Astrocyte (in vitro differentiated cells and primary cell): ENCODE measurements at places on chromosomes 7 and 10.
A peak's percentile ranks its signal among the peaks of the same experiment; 100 is the strongest.

- DNase-seq = no peak
These were observed 54.9 kb upstream of the ELN start for GRCh38 chr7:73973091-73973490.

DNA sequence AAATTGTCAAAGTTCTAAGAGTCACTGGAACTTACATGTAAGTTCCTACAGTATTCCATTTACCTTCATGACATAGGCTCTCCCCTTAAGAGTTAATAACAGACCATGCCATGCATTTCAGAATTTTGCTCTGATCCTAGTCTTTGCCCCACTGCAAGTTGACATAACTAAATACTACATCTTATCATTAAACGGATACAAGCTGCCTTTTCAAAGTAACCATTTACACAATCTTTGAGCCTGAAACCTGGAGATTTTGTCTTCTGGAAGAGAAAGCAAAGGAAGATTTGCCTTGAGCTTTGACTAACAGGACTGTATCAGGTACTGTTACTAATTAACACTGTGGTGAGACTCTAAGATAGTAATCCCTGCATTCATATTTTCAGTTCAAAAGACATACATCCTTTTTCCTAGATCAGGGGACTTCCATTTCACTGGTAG lies 9.3 kb upstream of the AKR1D1 start:
- DNase-seq = no peak

GRCh38 chr10:58570307-58570723 lies 57.6 kb downstream of the BICC1 start:
- DNase-seq = peak; percentile 45

DNA sequence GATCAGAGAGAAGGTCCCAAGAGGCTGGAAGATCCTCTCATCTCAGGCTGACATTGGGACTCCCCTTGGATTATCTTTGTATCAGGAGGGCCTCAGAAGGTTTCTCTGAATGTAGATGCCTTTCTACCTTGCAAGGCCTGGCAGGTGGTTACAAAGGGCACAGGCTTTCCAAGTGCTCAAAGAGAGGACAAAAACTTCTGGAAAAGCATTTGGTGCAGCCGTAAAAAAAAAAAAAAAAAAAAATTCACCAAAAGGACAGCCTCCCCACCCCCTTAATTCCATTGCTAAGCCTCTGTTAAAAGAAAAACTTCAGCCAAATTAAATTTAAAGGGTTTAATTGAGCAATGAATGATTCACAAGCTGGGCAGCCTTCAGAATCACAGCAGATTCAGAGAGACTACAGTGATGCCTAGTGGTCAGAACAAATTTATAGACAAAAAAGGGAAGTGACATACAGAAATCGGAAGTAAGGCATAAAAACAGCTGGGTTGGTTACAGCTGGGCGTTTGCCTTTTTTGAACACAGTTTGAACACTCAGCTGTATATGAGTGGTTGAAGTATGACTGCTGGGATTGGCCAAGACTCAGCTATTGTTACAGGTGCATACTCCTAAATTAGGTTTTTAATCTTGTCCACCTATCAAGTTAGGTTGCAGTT lies 42.5 kb upstream of the LRGUK start:
- no peak for DNase-seq

DNA sequence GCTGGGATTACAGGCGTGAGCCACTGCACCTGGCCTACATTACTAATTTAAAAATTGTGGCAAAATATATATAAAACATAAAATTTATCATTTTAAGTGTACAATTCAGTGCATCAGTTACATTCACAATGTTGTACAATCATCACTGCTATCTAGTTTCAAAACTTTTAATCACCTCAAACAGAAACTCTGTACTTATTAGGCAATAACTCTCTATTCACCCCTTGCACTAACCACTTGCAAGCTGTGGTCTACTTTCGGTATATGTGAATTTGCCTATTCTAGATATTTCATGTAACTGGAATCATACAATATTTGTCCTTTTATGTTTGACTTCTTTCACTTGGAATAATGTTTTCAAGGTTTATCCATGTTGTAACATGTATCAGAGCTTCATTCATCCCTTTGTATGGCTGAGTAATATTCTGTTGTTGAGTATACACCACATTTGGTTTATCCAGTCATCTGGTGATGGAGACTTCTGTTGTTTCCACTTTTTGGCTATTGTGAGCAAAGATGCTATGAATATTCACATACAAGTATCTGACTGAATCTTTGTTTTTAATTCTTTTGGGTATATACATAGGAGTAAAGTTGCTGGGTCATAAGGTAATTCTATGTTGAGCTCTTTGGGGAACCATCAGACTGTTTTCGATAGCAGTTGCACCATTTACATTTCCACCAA lies 14.3 kb upstream of the ELOVL3 start:
- no peak for DNase-seq

DNA sequence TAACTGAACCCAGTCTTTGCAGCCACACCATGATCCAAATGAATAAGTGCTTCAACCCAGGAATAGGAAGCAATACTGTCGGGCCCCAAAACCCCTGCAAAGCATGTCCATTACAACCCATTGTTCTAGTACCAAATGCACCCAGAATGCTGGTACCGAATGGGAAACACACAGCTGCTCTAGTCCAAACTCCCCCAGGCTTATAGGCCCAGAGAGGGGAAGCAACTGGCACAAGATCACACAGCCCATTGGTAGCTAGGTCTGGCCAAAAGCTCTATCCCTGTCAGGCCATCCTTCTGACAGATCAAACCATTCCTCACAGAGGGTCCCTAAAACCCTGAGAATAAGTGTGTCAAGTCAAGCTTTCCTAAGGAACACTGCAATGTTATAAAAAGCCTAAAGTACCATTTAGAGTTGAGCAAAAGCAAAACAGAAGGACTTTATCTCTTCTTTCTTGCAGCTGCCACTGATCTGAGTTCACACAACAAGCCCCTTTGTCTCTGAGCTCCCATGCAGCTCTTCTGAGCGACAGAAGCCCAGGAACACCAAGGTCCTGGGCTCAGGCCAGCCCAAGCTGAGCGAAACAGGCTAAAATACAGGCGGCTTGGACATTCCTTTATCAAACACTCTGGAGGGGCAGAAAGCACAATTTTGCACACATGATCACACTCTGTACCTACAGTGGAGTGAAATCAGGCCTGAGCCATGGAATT lies 116.7 kb downstream of the SGMS1 start:
- DNase-seq = no peak

- no peak for DNase-seq
These were observed 19.1 kb downstream of the LMTK2 start for GRCh38 chr7:98125759-98126158.

DNA sequence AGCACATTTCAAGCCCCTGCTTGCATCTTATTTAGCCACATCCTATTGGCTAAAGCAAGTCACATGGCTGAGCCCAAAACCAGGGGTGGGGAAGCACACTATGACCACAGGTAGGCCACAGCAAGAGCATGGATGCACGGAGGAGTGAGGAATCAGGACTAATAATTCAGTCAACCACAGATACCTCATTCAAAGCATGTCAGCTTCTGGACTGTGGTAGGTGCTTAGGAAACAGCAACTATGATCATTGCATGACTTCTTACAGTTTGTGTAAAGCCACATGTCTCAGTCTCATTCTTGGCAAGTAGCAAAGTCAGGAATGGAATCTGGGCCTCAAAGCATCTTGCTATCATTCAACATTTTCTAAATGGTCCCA lies 79.0 kb upstream of the EMX2 start:
- DNase-seq = no peak

- DNase-seq = no peak
These were observed 23.2 kb downstream of the ELMO1 start for GRCh38 chr7:37425498-37425897.

DNA sequence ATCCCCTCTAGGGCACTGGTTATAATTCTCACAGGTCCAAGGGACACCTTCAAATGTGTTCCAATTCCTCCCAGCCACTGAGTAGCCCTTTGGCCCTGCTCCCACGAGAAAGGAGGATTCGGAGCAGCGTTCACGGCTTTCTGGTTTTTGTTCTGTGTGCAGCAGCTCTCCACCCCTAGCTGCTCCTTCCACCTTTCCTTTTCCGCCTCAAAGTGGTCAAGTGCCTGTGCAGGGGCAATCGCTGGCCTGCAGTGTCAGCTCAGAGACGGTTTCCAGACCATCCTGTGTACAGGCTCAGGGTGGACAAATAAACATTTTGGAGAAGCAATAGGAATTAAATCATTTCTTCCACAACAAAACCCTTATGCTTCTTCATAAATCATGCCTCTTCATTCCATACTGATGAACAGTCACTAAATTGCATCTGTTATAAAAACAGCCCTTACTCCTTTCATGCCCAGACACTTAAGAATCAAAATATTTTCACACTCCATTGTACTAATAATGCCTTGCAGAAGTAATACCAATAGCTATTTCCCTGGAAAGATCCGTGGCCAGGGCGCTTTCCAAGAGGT lies 1.1 kb downstream of the KIAA1549 start:
- DNase-seq = peak; percentile 29

- DNase-seq = no peak
These were observed 106.1 kb upstream of the LRRTM3 start for GRCh38 chr10:66819691-66820090.

- DNase-seq = no peak
These were observed 68.8 kb downstream of the SVOPL start for GRCh38 chr7:138632384-138632783.

DNA sequence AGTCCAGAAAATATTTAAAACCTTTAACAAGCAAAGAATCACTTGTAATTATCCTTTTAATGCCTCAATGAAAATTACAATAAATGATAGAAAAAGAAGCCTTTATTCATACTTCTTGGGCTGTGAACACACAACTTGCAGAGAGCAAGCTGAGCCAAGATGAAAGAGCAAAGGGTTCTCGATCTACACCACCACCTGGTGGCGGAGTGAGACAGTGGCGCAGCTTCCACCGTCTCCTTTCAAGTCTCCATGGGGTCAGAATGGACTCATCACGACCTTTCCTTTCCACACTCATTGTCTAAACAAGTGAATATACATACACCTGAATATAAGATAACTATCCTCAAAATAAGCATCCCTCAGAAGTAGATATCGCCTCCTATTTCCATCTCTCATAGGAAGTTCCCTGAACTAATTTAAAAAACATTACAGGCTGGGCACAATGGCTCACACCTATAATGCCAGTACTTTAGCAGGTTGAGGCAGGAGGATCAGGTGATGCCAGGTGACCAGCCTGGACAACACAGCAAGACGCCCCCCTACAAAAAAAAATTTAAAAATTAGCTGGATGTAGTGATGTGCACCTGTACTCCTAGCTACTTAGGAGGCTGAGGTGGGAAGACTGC lies 40.7 kb downstream of the ATE1 start:
- peak; percentile 35 for DNase-seq

GRCh38 chr7:5838761-5839500 lies 41.7 kb upstream of the OCM start:
- DNase-seq = no peak

DNA sequence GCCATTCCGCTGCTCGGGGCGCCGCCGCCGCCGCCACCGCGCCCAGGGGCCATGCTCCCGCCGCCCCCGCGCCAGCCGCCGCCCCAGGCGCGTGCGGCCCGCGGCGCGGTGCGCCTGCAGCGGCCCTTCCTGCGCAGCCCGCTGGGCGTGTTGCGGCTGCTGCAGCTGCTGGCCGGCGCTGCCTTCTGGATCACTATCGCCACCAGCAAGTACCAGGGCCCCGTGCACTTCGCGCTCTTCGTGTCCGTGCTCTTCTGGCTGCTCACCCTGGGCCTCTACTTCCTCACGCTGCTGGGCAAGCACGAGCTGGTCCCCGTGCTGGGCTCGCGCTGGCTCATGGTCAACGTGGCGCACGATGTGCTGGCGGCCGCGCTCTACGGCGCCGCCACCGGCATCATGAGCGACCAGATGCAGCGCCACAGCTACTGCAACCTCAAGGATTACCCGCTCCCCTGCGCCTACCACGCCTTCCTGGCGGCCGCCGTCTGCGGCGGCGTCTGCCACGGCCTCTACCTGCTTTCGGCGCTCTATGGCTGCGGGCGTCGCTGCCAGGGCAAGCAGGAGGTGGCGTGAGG lies 383 bp downstream of the MARVELD1 start:
- peak; percentile 61 for DNase-seq

DNA sequence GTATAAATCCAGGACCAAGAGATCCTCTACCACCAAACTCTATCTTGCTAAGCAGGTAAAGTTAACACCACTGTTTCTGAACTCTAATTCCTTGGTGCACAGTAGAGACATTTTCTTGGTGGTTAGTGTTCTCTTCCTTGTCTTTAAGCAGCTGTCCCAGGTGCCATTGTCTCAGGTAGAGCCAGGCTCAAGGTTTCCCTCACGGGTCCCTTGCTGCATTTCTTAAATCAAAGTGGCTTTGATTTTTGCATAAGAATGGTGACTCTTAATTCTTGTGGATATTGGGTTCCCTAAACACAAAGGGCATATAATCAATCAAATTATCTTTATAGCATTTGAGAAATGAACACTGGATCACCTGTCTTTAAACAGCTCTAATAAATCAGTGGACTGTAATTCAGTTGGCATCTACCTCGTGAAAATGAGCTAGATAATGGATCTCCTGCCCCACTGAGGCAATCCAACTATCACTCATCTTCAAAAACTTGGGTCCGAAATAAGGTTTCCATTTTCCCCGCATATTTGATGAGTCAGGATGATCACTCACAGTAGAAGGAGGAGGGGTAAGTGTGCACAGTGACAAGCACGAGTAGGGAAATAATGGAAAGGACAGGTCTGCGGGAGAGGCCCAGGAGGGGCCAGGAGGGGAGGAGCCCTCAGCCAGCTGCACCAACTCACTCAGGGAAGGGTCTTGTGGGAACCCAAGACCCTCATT lies 2.4 kb downstream of the ABCC2 start:
- peak; percentile 39 for DNase-seq

DNA sequence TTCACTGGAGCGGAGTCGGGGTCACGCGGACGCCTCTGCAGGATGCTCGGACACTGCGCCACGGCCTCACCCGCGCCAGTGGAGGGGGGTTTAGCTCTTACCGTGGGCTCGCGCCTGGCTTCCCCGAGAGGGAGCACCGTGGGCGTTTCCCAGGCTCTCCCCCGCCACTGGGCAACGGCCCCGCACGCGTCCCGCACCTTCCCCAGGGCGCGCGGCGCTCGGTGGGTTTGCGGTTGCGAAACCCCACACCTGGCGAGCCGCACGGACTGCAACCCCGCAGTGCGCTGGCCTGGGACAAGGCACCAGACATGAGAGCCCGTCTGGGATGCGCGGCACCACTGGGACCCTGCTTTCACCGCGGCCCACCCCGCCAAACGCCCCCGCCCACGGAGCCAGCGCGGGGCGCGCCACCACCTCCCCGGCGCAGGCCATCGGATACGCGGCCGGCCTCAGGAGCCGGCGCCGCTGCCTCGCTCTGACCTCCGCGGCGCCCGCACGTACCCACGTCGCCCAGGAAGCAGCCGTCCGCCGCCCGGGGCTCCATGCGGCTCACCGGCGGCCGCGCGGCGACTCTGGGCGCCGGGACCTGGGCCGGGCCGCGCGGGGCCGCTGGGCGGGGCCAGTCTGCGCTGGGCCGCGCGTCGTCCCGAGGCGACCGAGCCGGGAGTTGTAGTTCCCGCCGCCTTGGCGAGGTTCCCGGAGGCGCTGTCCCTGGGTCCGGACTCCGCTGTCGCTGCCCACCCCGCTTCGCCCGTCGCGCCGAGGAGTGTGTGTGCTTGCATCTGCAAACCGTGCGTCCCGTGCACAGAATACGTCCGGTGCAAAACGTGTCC lies at the start of gene ASB13:
TSS of gene ASB13 (minus strand) at position 588 of the 833 bp plus-strand sequence. CDS start at position 544, 44 bp downstream.
- DNase-seq = no peak
